ENCODE measurements at places on chromosomes 6 and 20.
A peak's percentile ranks its signal among the peaks of the same experiment; 100 is the strongest.

DNA sequence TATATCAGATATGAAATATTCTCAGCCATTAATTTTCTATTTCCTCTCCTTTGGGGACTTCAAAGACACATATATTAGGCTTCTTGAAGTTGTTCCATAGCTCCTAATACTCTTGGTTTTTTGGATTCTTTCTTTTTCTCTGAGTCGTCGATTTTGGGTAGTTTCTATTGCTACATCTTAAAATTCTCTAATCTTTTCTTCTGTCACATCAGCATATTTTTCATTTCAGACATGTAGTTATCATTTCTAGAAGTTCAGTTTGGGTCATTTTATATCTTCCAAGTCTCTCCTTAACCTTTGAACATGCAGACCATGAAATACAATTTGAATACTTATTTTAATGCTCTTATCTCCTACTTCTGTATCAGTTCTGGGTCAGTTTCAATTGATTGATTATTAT lies 38.9 kb upstream of the SCRT2 start:
- H3K4me3 ChIP-seq = no peak overlapping the region
- H3K4me1 ChIP-seq = no peaks in the 10 kb centered on the region
- DNase-seq = no peak
- no peak overlapping the region for H3K27ac ChIP-seq
- no peaks in the 10 kb centered on the region for H3K27me3 ChIP-seq

DNA sequence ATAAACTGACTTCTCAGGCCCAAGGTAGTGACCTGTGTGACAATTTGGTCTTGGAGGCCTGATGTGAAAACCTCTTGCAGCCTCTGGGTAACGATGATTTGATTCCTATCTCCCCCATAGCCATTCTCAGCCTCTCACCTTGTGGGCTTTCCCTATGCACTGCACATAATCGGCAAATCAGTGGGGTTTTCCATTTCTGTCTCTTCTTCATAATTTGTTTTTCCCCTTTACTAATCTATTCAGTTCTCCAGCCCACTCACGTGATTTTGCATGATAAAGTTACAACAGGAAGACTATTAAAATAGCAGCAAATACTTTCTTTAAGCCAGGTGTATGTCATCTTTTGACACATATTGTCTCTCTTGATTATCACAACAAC lies 893.7 kb downstream of the TFAP2A start:
- H3K27ac ChIP-seq = no peak overlapping the region
- no peak for DNase-seq
- H3K4me1 ChIP-seq = no peaks in the 10 kb centered on the region
- no peaks in the 10 kb centered on the region for H3K36me3 ChIP-seq

- no peak overlapping the region for H3K27ac ChIP-seq
- H3K36me3 ChIP-seq = no peaks in the 10 kb centered on the region
- DNase-seq = no peak
- no peak overlapping the region for H3K4me3 ChIP-seq
- no peaks in the 10 kb centered on the region for H3K27me3 ChIP-seq
- H3K4me1 ChIP-seq = peaks cover 3% of the 10 kb centered on the region
Observed at GRCh38 chr6:136604928-136605510, 54.8 kb upstream of the MAP7 start.

- H3K27ac ChIP-seq = peak overlapping the region; percentile 60
- H3K36me3 ChIP-seq = no peaks in the 10 kb centered on the region
- no peaks in the 10 kb centered on the region for H3K27me3 ChIP-seq
- H3K4me3 ChIP-seq = no peak overlapping the region
- peaks cover 2% of the 10 kb centered on the region for H3K4me1 ChIP-seq
Observed at GRCh38 chr6:80638213-80639055, 532.0 kb downstream of the BCKDHB start.

DNA sequence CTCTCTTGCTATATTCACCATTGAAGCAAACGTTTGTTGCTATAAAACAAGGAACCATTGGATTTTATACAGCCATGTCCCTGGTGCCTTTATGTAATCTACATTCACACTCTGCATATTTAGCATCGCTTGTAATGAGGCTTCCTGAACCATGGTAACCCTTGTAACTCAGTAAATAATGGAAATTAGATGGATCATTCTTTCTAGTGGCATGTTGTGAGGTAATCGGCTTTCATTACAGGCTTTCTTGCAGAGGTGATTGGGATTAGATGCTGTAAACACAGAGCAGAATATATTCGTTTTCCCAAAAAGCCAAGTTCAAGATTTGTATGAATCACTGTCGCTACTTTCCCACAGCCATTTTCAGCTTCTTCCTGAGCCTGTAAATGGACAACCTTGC lies 36.1 kb downstream of the SMPDL3A start:
- H3K27me3 ChIP-seq = no peaks in the 10 kb centered on the region
- no peak overlapping the region for H3K4me3 ChIP-seq
- H3K27ac ChIP-seq = no peak overlapping the region
- peak; percentile 47 for DNase-seq
- no peaks in the 10 kb centered on the region for H3K36me3 ChIP-seq

DNA sequence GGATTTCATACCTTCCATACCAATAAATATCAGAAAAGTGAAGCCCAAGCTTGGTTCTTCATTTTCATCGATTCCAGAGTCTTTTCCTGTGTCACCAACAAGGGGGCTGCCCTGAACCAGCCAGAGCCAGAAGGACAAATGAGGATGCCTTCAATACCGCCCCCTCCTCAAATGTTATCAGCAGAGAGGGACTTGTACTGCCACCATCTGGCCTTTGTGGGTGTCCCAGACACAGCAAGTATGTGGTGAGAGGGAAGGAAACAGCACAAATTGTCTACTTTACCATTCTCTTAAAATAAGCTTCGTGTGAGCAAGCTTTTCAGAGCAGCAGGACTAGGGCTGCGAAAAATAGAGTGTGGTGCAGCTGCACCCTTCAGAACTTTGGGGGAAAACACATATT lies 165.3 kb downstream of the SOBP start:
- H3K36me3 ChIP-seq = no peaks in the 10 kb centered on the region
- H3K4me1 ChIP-seq = no peaks in the 10 kb centered on the region
- H3K4me3 ChIP-seq = no peak overlapping the region
- H3K27ac ChIP-seq = no peak overlapping the region

GRCh38 chr6:38177882-38178583 lies 358.5 kb downstream of the ZFAND3 start:
- no peaks in the 10 kb centered on the region for H3K36me3 ChIP-seq
- DNase-seq = no peak
- no peaks in the 10 kb centered on the region for H3K27me3 ChIP-seq
- H3K4me1 ChIP-seq = peaks cover 7% of the 10 kb centered on the region
- no peak overlapping the region for H3K27ac ChIP-seq

DNA sequence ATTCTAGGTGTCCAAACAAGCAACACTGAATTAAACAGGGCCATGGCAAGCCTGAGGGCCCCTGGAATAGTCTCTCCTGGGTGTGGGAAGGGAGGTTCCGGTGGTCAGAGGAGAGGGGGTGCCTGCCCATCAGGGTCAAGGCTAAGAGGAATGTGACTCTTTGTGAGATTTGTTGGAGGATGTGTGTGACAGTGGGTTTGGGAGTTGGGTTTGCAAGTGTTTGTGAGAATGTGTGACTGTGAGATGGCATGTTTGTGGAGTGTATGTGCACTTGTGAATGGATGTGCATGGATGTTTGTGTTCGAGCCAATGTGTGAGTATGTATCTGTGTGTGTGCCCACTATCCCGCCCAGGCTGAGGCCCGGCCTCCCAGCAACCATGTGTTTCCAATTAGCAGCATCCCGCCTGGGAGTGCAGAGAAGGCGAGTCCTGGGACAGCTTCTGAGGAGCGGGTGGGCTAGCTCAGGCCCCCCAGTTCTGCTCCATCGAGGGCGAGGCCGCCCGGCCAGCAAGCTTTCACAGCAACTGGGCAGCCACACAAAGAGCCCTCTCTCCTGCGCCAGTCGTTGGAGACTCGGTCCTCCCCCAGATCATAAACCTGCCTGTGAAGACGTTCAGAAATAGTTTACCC lies 12.6 kb downstream of the FOXC1 start:
- no peaks in the 10 kb centered on the region for H3K36me3 ChIP-seq
- no peak overlapping the region for H3K4me3 ChIP-seq
- peaks cover 7% of the 10 kb centered on the region for H3K4me1 ChIP-seq
- no peak overlapping the region for H3K27ac ChIP-seq

DNA sequence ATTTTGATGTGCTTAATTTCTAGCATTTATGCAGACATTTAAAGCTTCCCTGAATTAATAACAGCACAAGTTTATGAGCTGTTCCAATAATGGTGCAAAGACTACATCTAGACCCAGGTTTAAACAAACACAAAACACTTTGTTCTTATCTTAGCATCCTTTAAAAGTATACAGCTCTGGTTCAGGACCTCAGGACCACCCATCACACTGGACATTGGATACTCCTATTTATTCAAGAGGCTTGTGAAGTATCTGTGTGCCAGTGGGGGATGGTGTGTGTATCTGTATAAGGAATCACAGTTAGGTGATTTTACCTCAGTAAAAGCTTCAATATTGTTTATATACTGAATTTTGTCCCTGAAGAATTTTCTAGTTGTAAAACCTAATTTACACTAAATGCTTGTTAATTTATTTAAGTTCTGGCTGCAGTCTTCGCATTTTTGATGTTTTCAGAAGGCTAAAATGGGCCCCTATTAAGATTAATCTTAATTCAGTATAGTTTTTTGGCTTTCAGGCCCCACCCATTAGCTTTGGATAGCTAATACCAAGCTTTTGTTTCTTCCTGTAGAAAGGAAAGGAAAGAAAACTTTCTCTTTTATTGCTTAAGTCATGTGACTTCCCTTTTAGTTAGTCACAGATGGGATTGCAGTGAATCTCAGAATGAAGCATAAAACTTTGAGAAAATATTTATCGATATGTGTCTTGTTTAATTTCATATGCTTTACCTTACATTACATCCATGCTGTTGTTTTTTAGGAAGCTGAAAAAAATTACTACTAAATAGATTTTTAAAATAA lies 13.1 kb downstream of the LIN28B start:
- H3K4me1 ChIP-seq = no peaks in the 10 kb centered on the region
- no peak overlapping the region for H3K4me3 ChIP-seq
- H3K27ac ChIP-seq = no peak overlapping the region
- no peaks in the 10 kb centered on the region for H3K36me3 ChIP-seq
- DNase-seq = no peak

DNA sequence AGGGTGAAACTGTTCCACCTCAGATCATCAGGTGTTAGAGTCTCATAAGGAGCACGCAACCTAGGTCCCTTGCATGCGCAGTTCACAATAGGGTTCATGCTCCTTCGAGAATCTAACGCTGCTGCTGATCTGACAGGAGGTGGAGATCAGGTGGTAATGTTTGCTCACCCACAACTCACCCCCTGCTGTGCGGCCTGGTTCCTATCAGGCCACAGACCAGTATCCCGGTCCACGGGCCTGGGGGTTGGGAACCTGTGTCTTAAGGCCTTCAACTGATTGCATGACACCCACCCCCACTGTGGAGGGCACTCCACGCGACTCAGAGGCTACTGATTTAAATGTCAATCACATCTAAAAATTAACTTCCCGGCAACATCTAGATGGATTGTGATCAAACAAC lies 411.2 kb upstream of the SULF2 start:
- H3K27me3 ChIP-seq = no peaks in the 10 kb centered on the region
- no peak overlapping the region for H3K27ac ChIP-seq
- DNase-seq = peak; percentile 33
- no peaks in the 10 kb centered on the region for H3K36me3 ChIP-seq
- no peak overlapping the region for H3K4me3 ChIP-seq

DNA sequence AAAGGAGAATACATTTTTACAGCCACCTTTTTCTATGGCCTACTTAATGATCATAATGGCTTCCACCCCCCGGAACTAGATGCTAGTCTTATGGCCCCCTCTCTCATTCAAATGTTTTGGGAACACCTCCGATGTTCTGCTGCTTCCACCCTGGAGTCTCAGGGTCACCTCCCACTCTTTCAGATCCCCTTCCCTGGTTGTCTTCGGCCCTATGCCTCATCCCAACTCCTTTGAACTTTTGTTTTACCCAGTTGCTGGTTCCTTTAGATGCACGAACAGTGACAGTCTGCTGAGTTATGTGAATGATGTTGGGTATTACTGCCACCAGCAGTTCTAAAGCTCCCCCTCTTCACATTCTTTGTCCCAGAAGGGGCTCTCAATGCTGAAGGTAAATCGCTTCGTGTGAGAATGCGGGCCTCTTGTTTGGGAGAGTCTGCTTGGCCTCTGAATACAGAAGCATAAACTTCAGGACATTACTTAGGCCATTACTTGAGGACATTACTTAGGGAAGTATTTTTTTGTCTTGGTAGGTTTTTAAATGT lies 309.1 kb downstream of the SOX4 start:
- peak; percentile 54 for DNase-seq
- H3K4me1 ChIP-seq = peaks cover 9% of the 10 kb centered on the region
- no peaks in the 10 kb centered on the region for H3K27me3 ChIP-seq
- H3K4me3 ChIP-seq = no peak overlapping the region
- peak overlapping the region; percentile 57 for H3K27ac ChIP-seq

DNA sequence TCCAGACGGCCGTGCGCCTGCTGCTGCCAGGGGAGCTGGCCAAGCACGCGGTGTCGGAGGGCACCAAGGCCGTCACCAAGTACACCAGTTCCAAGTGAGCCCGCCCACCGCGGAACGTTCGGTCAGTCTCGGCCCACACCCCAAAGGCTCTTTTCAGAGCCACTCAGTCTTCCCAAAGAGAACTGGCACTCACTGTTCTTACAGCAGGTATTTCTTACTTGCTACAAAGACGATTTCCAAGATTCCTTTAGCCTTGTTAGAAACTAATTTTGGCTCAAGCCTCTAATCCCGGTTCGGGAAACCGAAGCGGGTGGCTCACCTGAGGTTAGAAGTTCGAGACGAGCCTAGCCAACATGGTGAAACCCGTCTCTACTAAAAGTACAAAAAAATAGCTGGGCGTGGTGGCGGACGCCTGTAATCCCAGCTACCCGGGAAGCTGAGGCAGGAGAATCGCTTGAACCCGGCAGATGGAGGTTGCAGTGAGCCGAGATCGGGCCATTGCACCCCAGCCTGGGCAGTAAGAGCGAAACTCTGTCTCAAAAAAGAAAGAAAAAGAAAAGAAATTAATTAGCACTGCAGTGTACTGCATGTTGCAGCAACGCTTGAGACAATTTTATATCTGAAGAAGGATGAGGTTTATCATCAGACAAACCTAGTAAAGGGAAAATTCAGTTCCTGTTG lies 73.1 kb downstream of the OR2B2 start:
- H3K4me3 ChIP-seq = peak overlapping the region; percentile 60
- peak overlapping the region; percentile 46 for H3K27ac ChIP-seq
- peak; percentile 79 for DNase-seq
- no peaks in the 10 kb centered on the region for H3K4me1 ChIP-seq

GRCh38 chr6:139373928-139374356 lies 506 bp downstream of the CITED2 start:
- no peak for DNase-seq
- peak overlapping the region; percentile 74 for H3K27ac ChIP-seq
- peaks cover 11% of the 10 kb centered on the region for H3K4me1 ChIP-seq
- H3K36me3 ChIP-seq = peaks cover 4% of the 10 kb centered on the region

Measured in mesendoderm (in vitro differentiated cells).